ENCODE measurements at places on chromosomes 1 and 21.

- DNase-seq: no peak
- H3K4me3 ChIP-seq: no peak overlapping the region
- H3K4me1 ChIP-seq: peaks cover 2% of the 10 kb centered on the region
- no peak overlapping the region for H3K27ac ChIP-seq
- H3K27me3 ChIP-seq: peaks cover 6% of the 10 kb centered on the region
Measured at GRCh38 chr1:227793948-227794816, 21.3 kb upstream of the PRSS38 start.

DNA sequence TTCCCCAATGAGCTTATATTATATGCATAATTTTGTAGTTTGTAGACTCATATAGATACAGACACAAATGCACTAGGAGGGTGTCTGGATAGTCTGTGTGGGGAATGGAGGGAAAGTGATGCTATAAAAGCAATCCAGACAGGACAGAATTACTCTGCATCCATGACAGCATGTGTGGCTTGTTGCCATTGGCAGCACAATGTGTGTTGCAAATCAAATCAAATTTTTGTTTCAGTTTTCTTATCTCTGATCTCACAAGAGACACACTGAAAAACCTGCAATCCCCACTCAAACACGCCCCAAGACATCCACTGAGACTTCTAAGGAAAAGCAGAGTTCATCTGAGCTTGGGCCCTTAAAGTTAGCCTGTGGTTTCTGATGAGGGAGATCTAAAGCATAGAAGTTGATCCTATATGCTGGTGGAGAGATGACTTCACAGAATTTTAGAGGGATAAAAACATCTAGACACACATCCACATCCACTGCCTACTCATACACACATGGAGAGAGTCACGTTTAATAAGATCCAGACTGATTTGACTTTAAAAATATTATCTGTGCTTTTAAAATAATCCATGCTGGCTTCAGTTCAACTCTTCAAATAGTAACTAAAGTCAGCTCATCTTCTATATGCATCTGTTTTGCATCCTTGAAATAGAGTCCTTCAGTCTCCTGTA is 313.0 kb upstream of the PLXNA2 start:
- H3K4me3 ChIP-seq: no peak overlapping the region
- H3K27ac ChIP-seq: no peak overlapping the region
- no peaks in the 10 kb centered on the region for H3K27me3 ChIP-seq
- no peaks in the 10 kb centered on the region for H3K36me3 ChIP-seq

GRCh38 chr1:209737118-209737505 is 18.7 kb upstream of the TRAF3IP3 start:
- no peak for DNase-seq
- H3K36me3 ChIP-seq: peaks cover 25% of the 10 kb centered on the region
- peaks cover 58% of the 10 kb centered on the region for H3K4me1 ChIP-seq

GRCh38 chr1:58338081-58338480 is 208.4 kb downstream of the OMA1 start:
- no peaks in the 10 kb centered on the region for H3K36me3 ChIP-seq
- no peak for DNase-seq
- H3K27me3 ChIP-seq: peaks cover 1% of the 10 kb centered on the region
- no peaks in the 10 kb centered on the region for H3K4me1 ChIP-seq
- H3K4me3 ChIP-seq: no peak overlapping the region
- no peak overlapping the region for H3K27ac ChIP-seq

- H3K4me3 ChIP-seq: no peak overlapping the region
- H3K27me3 ChIP-seq: peaks cover 1% of the 10 kb centered on the region
- no peaks in the 10 kb centered on the region for H3K36me3 ChIP-seq
- H3K4me1 ChIP-seq: no peaks in the 10 kb centered on the region
- DNase-seq: peak; percentile 85
Measured at GRCh38 chr1:50348449-50349241, 74.6 kb downstream of the DMRTA2 start.

Measured in activated CD4-positive, alpha-beta T cell treated with anti-CD3 and anti-CD28 coated beads, Interleukin-2, amount 10 ng/mL, durations not matched to agents 24 days and 14 days (primary cell).